ENCODE measurements at places on chromosomes 1 and 21. TPM values are rescaled to one million over a fixed set of nuclear protein-coding genes. Genes with fewer than 3 reads are reported as not detected.

Gene MFAP2
- 12.5 TPM for total RNA-seq

Gene GREM2
- not detected for total RNA-seq

DNA sequence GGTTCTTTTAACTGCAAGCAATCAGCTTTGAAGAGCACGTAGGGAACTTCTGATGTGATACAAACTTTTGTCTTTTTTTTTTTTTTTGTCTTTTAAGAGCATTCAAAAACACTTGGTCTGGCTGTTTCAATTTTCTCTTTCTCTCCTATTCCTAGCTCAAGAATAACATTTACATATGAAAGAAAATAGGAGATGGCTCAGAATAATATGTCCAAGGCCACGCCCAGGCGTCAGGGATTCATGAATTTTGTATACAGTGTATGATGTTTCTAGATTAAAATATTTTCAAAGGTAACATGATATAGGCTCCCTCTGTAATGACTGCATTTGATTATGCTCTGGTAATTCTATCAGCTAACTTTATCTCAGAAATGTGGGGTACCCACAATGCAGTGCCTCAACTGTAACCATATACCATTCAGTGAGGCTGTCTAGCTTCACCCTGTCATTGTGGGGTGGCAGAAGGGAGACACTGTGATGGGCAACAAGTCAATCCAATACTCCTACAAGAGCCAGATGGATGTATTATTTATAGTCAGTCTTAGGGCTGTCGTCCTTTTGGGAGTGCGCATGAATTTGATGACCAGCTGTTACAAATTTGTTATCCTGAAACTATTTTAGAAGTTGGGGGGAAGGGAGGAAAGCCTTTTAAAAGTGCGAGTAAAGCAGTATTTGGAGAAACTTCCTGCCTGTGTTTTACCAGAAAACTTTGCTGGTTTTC is 1.5 kb upstream of the AKNAD1 start:
- no peaks in the 10 kb centered on the region for H3K27me3 ChIP-seq
- H3K36me3 ChIP-seq: no peaks in the 10 kb centered on the region
- no peak overlapping the region for H3K4me3 ChIP-seq
- no peaks in the 10 kb centered on the region for H3K4me1 ChIP-seq

GRCh38 chr1:224872832-224873433 is 56.5 kb upstream of the DNAH14 start:
- H3K27me3 ChIP-seq: no peaks in the 10 kb centered on the region
- no peak overlapping the region for H3K27ac ChIP-seq
- DNase-seq: no peak
- peaks cover 18% of the 10 kb centered on the region for H3K4me1 ChIP-seq

DNA sequence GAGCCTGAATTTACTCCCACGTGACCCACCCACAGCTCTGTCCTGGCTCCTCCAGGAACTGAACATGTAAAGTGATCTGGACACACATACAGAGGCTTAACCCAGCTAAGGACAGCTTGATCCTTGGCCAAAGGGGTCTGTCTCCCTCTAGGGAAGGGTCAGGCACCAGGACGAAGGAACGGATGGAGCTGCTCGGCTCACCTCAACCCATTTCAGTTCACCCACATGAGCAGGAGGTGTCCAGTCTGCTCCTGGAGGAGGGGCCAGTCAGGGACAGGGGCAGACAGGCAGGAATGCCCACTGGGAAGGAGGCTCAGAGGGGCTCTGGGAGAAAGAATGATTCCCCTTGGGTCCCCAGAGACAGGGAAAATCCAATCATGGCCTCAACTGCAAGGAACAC is 567.2 kb downstream of the PTPRU start:
- H3K4me1 ChIP-seq: no peaks in the 10 kb centered on the region
- no peak for DNase-seq
- H3K36me3 ChIP-seq: no peaks in the 10 kb centered on the region
- H3K27me3 ChIP-seq: no peaks in the 10 kb centered on the region
- H3K4me3 ChIP-seq: no peak overlapping the region

GRCh38 chr1:54273795-54274163 is 73.8 kb downstream of the MRPL37 start:
- H3K4me1 ChIP-seq: no peaks in the 10 kb centered on the region
- H3K4me3 ChIP-seq: no peak overlapping the region
- DNase-seq: no peak
- H3K27ac ChIP-seq: no peak overlapping the region

DNA sequence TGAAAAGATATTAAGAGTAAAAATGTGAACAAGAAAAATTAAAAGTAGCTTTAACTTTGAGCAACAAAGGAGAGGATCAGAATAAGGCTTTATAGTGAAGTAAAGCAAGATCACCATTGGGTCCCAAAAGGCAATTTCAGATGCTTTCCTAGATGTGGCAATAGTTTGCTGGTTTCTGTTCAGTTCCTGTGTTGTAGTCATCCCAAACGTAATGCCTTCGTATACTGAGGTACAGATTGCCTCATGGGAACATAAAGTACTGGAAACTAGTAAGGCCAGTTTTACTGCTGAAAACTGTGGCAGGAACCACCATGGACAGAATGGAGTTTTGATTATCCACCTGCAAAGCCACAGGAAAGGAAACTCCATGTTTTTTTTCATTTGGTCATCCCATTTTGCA is 283.5 kb upstream of the SGIP1 start:
- no peak for DNase-seq
- no peak overlapping the region for H3K4me3 ChIP-seq
- H3K4me1 ChIP-seq: no peaks in the 10 kb centered on the region
- 0 out of 2 replicates have a peak, but pooled peaks cover 4% of the 10 kb centered on the region for H3K27me3 ChIP-seq
- H3K36me3 ChIP-seq: no peaks in the 10 kb centered on the region

DNA sequence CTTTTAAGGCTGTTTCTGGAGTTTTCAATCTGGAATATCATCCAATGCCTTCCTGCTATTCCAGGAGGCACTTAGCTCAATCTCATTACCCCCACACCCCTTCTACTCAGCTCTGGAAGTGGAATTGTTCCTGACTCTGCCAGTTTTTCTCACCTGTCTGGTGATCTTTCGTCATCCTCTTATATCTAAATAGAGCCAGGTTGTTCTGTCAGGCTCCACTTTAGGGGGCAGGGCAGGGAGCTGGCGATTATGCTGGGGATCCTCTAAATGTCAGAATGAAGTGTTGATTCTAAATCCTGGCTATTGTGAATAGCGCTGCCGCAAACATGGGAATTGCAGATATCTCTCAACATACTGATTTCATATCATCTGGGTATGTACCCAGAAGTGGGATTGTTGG is 63.6 kb upstream of the ETV3 start:
- no peak overlapping the region for H3K27ac ChIP-seq
- no peaks in the 10 kb centered on the region for H3K4me1 ChIP-seq
- peaks cover 50% of the 10 kb centered on the region for H3K27me3 ChIP-seq
- DNase-seq: no peak

DNA sequence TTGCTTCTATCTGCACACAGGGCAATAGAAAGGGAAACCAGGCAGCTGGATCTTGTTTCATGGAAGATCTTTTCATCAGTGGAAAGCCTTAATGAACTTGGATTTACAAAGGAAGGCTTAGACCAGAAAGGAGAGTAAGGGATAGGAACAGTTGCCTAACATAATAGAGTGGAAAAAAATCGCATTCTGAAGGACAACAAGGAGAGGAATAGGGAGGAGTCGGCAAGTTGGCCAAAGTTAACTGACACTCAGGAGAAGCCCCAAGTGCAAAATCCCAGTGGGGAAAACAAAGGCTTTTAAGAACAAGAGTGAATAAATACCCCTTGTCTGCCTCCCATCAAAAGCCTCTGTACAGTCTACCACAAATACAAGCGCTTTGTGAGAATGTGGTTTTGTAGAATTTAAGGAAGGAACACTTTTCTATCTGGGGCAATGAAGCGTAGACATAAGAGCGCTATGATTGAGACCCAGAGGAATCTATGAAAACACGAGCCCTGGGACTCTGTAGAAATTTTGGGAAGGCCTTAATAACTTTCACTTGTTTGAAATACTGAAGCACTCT is 74.1 kb downstream of the ZNF648 start:
- H3K27ac ChIP-seq: no peak overlapping the region
- H3K36me3 ChIP-seq: no peaks in the 10 kb centered on the region
- no peak overlapping the region for H3K4me3 ChIP-seq
- peaks cover 60% of the 10 kb centered on the region for H3K27me3 ChIP-seq
- no peak for DNase-seq

DNA sequence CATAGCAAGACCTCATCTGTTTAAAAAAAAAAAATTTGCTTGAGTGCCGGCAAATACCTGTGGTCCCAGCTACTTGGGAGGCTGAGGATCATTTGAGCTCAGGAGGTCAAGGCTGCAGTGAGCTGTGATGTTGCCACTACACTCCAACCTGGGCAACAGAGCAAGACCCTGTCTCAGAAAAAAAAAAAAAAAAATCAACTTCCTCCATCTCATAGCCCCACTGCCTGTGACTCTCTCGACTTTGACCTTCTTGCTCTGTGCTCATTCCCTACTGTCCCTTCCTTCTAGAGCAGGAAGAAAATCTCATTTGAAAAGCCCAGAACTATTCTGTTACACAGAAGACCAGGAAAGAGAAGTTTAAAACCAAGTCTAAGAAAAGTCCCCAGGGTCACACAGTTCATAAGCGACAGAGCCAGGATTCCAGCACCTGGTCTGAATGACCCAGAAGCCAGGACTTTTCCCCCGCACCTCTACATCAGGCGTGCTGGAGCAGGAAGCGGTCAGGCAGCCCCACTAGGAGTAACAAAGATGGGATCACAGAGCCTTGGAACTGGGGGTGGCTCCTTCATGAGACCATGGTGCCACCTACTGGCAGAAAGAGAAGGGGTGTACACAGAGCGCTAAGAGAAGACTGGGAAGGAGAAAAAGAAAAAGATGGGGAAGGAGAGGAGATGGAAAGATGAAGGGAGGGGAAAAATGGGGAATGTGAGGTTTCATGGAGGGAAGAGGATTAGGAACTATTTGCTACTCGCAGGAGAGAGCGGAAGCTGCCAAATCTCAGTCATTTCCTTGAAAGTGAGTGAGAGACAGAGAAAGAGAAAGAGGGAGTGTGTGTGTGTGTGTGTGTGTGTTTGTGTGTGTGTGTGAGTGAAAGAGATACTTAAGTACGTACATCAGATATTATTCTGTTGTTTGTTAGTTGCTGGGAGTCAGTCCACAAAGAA is 3.1 kb upstream of the P3R3URF start:
- H3K4me3 ChIP-seq: peak overlapping the region; percentile 83
- H3K27me3 ChIP-seq: no peaks in the 10 kb centered on the region
- peaks cover 6% of the 10 kb centered on the region for H3K36me3 ChIP-seq

- H3K27ac ChIP-seq: peak overlapping the region; percentile 95
- no peak for DNase-seq
- no peaks in the 10 kb centered on the region for H3K27me3 ChIP-seq
- peaks cover 7% of the 10 kb centered on the region for H3K36me3 ChIP-seq
- peaks cover 77% of the 10 kb centered on the region for H3K4me1 ChIP-seq
- 0 out of 2 replicates have a peak overlapping the region, but pooled peaks have one; percentile 15 for H3K4me3 ChIP-seq
These were observed 96.8 kb upstream of the BCAR3 start for GRCh38 chr1:93778457-93778856.

- H3K4me3 ChIP-seq: peak overlapping the region; percentile 100
- no peak for DNase-seq
- H3K36me3 ChIP-seq: peaks cover 28% of the 10 kb centered on the region
These were observed 1.8 kb downstream of the ARF1 start for GRCh38 chr1:228084325-228084724.
